Right atrium auricular region (tissue), 2 donors: ENCODE measurements at places on chromosomes 5 and 9. TPM values are rescaled to one million over a fixed set of nuclear protein-coding genes. Genes with fewer than 3 reads are reported as not detected.

The TRUB2 gene
- 9.3 TPM for total RNA-seq

DNA sequence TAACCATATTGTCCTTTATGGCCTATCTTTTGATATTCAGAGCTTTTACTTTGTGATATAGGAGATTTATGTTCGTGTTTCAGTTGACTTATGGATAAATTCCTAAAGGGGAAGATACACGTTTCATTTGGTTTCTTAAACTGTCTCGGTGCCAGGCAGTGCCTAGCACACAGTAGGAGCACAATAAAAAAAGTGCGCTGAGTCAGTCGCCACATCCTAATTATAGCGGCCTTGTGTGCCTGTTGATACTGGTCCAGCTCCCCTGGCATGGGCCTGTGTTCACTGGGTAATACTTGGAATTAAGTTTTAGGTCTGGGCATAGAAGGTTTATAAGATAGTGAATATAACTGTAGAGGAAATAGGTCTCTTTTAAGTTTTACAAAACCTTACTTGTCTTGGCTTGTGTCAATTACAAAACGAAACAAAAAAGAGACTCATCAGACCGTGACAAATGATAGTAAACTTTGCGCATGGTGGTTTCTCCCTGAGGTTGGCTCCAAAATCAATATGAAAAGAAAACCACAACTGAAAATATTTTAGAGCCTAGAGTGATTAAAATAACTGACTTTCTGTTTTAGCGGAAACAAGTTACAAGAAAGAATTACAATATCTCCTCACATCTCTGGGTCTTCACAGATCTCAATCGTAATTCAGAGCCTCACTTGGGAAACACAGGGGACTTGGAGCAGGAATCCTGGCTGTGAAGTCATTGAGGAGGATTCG lies 84.8 kb downstream of the MVB12B start:
- no peak for DNase-seq
- no peak overlapping the region for H3K4me3 ChIP-seq
- no peaks in the 10 kb centered on the region for H3K27me3 ChIP-seq
- H3K36me3 ChIP-seq, result no peaks in the 10 kb centered on the region
- H3K27ac ChIP-seq, result no peak overlapping the region

GRCh38 chr9:126860757-126861466 lies 473 bp downstream of the ZBTB34 start:
- DNase-seq, result no peak
- H3K27me3 ChIP-seq, result no peaks in the 10 kb centered on the region
- H3K27ac ChIP-seq, result peak overlapping the region; percentile 85
- H3K4me1 ChIP-seq, result peaks cover 28% of the 10 kb centered on the region
- H3K36me3 ChIP-seq, result no peaks in the 10 kb centered on the region
- peak overlapping the region; percentile 96 for H3K4me3 ChIP-seq

DNA sequence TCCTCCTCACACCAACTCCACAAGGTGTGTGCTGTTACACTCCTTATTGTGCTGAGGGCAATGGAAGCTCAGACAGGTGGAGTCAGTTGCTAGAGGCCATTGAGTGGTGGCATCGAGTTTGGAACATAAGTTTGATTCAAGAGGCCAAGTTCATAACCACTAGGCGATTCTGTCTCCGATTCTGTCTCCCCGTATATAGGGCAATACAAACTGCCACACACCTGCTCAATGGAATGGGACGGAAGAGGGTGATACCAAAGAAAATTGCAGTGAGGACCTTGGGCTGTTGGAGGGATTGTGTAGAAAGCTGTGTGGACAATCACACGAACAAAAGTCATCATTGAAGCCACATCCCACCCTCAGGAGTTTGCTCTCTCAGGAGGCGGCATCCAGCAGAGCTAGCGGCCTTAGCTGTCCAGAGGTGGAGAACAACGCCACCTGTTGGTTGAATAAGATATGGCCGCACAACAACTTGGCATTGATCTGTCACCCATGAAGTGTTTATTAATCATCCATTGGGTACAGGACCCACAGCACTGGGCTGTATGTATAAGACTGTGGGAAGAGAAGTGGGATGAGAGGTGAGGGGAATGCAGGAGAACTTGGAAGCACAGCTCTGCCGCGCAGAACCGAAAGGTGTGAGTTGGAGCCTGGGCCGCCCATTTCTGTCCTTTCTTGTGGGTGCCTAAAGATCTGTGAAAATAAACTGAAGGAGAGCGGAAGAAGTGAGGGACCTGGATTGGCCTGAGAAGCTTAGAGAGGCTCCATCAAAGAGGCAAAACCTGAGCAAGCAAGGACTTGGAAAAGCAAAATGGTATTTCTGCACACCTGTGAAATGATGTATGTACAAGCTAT lies 16.1 kb upstream of the NEUROG1 start:
- H3K4me3 ChIP-seq, result no peak overlapping the region
- no peaks in the 10 kb centered on the region for H3K36me3 ChIP-seq
- H3K27ac ChIP-seq, result no peak overlapping the region

The UGT3A1 gene
- total RNA-seq, result not detected

DNA sequence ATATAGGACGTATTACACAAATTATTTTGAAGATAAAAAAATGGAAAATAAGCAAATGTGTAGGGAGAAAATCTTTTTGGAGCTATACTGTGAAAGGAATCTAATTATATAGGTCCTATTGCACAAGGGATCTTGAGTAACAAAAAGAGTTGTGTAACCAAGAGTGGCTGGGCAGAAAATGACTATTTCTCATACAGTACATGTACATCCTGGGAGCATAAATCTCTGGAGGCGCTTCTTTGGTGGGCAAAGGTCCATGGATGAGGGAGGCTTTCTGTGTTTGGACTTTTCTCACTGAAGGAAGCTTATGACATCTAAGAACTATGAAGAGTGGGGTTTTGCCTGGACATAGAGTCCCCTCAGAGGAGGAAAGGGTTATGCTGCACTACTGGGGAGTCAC lies 29.8 kb downstream of the ANKS6 start:
- H3K4me1 ChIP-seq, result no peaks in the 10 kb centered on the region
- no peaks in the 10 kb centered on the region for H3K27me3 ChIP-seq
- no peak overlapping the region for H3K4me3 ChIP-seq
- peaks cover 24% of the 10 kb centered on the region for H3K36me3 ChIP-seq

DNA sequence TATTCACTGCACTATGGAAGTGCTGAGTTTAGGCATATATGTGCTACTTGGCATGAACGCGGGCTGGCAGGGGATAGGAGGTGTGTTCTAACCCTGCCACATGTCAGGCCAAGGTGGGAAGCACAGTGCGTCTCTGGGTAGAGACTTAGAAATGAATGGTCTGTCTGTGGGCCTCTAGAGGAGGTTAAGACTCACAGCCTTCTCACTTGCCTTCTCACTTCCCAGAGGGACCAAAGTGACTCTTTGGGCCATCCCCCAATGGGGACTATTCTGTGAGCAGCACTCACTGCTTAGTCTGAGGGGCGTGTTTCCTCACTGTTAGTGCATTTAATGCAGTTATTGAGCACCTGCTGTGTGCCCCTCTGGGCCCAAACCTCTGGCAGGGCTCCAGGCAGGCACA lies 2.4 kb upstream of the PITX1 start:
- no peaks in the 10 kb centered on the region for H3K36me3 ChIP-seq
- peaks cover 52% of the 10 kb centered on the region for H3K4me1 ChIP-seq
- no peak overlapping the region for H3K4me3 ChIP-seq
- H3K27me3 ChIP-seq, result peaks cover 58% of the 10 kb centered on the region
- H3K27ac ChIP-seq, result no peak overlapping the region
- no peak for DNase-seq

The EGFLAM gene
- 2.2 TPM for total RNA-seq

DNA sequence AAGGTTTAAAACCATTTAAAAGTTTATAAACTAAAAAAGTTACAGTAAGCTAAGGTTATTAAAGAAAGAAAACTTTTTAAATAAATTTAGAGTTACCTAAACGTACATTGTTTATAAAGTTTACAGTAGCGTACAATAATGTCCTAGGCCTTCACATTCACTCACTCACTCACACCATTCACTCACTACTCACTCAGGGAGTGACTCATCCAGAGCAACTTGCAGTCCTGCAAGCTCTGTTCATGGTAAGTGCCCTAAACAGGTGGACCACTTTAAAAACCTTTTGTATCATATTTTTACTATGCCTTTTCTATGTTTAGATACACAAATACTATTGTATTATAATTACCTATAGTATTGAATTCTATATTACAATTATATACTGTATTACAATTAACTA lies 190.8 kb upstream of the RASA1 start:
- H3K27ac ChIP-seq, result no peak overlapping the region
- no peaks in the 10 kb centered on the region for H3K4me1 ChIP-seq
- no peak overlapping the region for H3K4me3 ChIP-seq

The ADAMTS6 gene
- total RNA-seq, result 2.2 TPM

- H3K4me3 ChIP-seq, result no peak overlapping the region
- no peak overlapping the region for H3K27ac ChIP-seq
- H3K27me3 ChIP-seq, result no peaks in the 10 kb centered on the region
- no peak for DNase-seq
Measured at GRCh38 chr5:156825688-156826087, 24.4 kb upstream of the PPP1R2B start.

GRCh38 chr5:168773226-168773625 lies 194.1 kb upstream of the PANK3 start:
- H3K36me3 ChIP-seq, result peaks cover 39% of the 10 kb centered on the region
- H3K4me3 ChIP-seq, result no peak overlapping the region
- DNase-seq, result no peak
- H3K27ac ChIP-seq, result no peak overlapping the region
- peaks cover 4% of the 10 kb centered on the region for H3K4me1 ChIP-seq

DNA sequence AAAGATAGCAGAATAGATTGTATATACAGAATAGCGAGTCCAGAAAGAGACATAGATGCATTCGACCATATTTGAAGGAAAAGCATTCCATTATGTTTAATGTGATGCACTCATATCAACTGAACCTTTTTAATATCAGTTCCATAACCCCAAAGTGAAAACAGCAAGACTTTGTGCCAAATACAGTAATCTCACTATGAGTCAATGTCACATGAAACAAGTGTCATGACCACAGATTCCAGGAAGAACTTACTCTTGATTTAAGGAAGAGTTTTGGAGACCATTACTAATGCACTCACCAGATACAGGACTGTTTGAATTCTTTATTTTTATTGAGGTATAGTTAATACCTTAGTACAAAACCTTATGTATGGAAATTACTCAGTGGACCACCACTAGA lies 220.5 kb downstream of the SH3GL2 start:
- H3K4me1 ChIP-seq, result no peaks in the 10 kb centered on the region
- H3K36me3 ChIP-seq, result no peaks in the 10 kb centered on the region
- no peak overlapping the region for H3K4me3 ChIP-seq

GRCh38 chr5:134100283-134101091 lies 14.0 kb upstream of the TCF7 start:
- no peak overlapping the region for H3K27ac ChIP-seq
- no peak overlapping the region for H3K4me3 ChIP-seq
- DNase-seq, result peak; percentile 68
- H3K27me3 ChIP-seq, result no peaks in the 10 kb centered on the region

GRCh38 chr5:35325836-35326235 lies 95.5 kb upstream of the PRLR start:
- H3K27ac ChIP-seq, result no peak overlapping the region
- no peaks in the 10 kb centered on the region for H3K27me3 ChIP-seq
- H3K4me1 ChIP-seq, result no peaks in the 10 kb centered on the region
- DNase-seq, result no peak

DNA sequence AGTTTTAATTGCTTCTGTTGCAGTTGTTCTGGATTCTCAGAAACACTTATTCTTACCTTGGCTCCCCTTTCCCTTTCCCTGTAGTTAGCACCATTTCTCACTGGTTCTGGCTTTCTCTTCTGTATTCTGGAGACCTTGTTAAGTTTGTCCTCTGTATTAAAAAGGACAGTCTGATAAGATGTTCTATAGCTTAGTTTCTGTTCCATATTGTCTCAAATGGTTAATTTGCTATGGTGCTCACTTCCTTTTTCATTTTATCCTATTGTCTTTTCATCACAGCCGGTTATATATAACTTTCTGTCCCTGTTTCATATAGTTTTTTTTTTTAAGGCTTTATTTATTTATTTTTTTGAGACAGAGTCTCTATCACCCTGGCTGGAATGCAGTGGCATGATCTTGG lies 41.4 kb upstream of the KIAA1958 start:
- H3K27me3 ChIP-seq, result no peaks in the 10 kb centered on the region
- no peak overlapping the region for H3K27ac ChIP-seq
- H3K4me3 ChIP-seq, result no peak overlapping the region
- H3K4me1 ChIP-seq, result peaks cover 5% of the 10 kb centered on the region

- H3K36me3 ChIP-seq, result no peaks in the 10 kb centered on the region
- H3K4me3 ChIP-seq, result no peak overlapping the region
- no peaks in the 10 kb centered on the region for H3K27me3 ChIP-seq
- DNase-seq, result no peak
Measured at GRCh38 chr9:96048956-96049831, 173.7 kb downstream of the ERCC6L2 start.

The MAMDC2 gene
- total RNA-seq, result 32.5 TPM

- DNase-seq, result no peak
- no peaks in the 10 kb centered on the region for H3K27me3 ChIP-seq
Measured at GRCh38 chr5:59992206-59992605, 98.7 kb upstream of the PDE4D start.

The SEMA6A gene
- 3.9 TPM for total RNA-seq

- no peak for DNase-seq
- no peaks in the 10 kb centered on the region for H3K4me1 ChIP-seq
- H3K36me3 ChIP-seq, result no peaks in the 10 kb centered on the region
- H3K27ac ChIP-seq, result no peak overlapping the region
- H3K4me3 ChIP-seq, result no peak overlapping the region
- no peaks in the 10 kb centered on the region for H3K27me3 ChIP-seq
Measured at GRCh38 chr9:135159801-135160200, 72.3 kb downstream of the OLFM1 start.

- H3K36me3 ChIP-seq, result no peaks in the 10 kb centered on the region
- H3K27me3 ChIP-seq, result no peaks in the 10 kb centered on the region
- no peaks in the 10 kb centered on the region for H3K4me1 ChIP-seq
- H3K27ac ChIP-seq, result no peak overlapping the region
- no peak overlapping the region for H3K4me3 ChIP-seq
Measured at GRCh38 chr5:133827011-133827410, 141.4 kb downstream of the C5orf15 start.

The NMUR2 gene
- not detected for total RNA-seq

- H3K27me3 ChIP-seq, result no peaks in the 10 kb centered on the region
- no peak for DNase-seq
- H3K4me3 ChIP-seq, result no peak overlapping the region
- no peaks in the 10 kb centered on the region for H3K36me3 ChIP-seq
Measured at GRCh38 chr5:68729678-68730077, 364.1 kb upstream of the SLC30A5 start.

DNA sequence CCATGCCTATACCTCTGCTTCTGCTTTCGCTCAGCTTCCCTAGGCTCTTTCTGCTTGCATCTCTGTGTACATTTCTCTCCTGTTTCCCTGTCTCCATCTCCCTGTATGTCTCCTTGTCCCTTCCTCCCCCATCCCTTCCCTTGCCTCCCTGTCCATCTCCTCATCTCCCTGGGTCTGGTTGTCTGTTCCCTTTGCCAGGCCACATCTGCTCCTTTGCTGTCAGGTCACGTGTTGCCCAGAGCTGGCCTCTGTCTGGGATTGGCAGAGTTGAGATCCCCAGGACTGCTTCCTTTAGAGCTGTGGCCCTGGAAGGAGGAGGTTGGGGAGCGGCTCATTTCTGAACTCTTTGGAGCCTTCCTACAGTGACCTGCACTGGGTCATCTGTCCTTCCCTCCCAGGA lies 31.8 kb upstream of the PTGS1 start:
- H3K36me3 ChIP-seq, result no peaks in the 10 kb centered on the region
- no peak for DNase-seq
- no peak overlapping the region for H3K4me3 ChIP-seq
- no peak overlapping the region for H3K27ac ChIP-seq

- H3K4me1 ChIP-seq, result no peaks in the 10 kb centered on the region
- DNase-seq, result no peak
- H3K36me3 ChIP-seq, result no peaks in the 10 kb centered on the region
- no peak overlapping the region for H3K27ac ChIP-seq
Measured at GRCh38 chr5:24643880-24644279, 898 bp downstream of the CDH10 start.

GRCh38 chr9:72615931-72616330 lies 94.5 kb downstream of the TMC1 start:
- no peak overlapping the region for H3K27ac ChIP-seq
- no peaks in the 10 kb centered on the region for H3K36me3 ChIP-seq
- H3K4me3 ChIP-seq, result no peak overlapping the region
- H3K27me3 ChIP-seq, result no peaks in the 10 kb centered on the region
- no peaks in the 10 kb centered on the region for H3K4me1 ChIP-seq

The PHF24 gene
- total RNA-seq, result 0.67 TPM
